ENCODE measurements at places on chromosomes 3 and 15. TPM values are rescaled to one million over a fixed set of nuclear protein-coding genes. Genes with fewer than 3 reads are reported as not detected.

Gene SOX2
- not detected for polyA plus RNA-seq

- DNase-seq: no peak
Measured at GRCh38 chr3:113552851-113553250, 20.5 kb downstream of the SIDT1 start.

GRCh38 chr3:65843732-65844131 lies 195.0 kb downstream of the MAGI1 start:
- DNase-seq: no peak

Gene LZTFL1
- 12.7 TPM for polyA plus RNA-seq
